ENCODE measurements at places on chromosomes 1 and 21.

DNA sequence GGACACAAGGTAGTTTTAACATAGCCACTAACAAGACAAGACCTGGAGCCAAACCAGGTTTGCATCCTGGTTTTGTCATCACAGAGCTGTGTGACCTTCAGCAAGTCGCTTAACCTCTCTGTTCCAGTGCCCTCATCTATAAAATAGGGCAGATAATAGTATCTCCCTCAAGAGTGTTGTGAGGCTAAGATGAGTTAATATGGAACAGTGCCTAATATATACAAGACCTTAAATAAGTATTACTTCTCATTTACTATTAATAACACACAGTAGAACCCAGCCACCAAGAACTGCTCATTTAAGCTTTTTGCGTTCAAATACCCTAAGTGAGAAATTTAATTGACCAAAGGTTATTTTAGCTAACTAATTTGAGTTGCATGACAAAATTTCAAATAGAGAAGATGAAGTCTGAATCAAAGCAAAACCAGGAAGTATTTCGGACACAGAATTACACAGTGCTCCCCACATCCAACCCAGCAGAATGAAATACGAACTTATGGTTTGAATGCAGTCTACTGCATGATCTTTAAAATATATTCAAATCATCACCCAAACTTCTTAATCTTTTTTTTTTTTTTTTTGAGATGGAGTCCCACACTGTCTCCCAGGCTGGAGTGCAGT, 123.9 kb upstream of the KRTAP19-8 start:
- no peak for DNase-seq

GRCh38 chr1:56825436-56825835, 6.2 kb upstream of the FYB2 start:
- DNase-seq = no peak

- DNase-seq = no peak
Observed at GRCh38 chr1:58898739-58899586, 115.1 kb upstream of the JUN start.

GRCh38 chr1:113217447-113218208, 144.6 kb downstream of the LRIG2 start:
- DNase-seq = no peak

GRCh38 chr1:51729824-51730301, 113.0 kb downstream of the OSBPL9 start:
- no peak for DNase-seq

GRCh38 chr1:198889101-198889500, 250.3 kb downstream of the PTPRC start:
- DNase-seq = no peak

GRCh38 chr1:48668339-48668738, 108.4 kb downstream of the BEND5 start:
- no peak for DNase-seq

- no peak for DNase-seq
Observed at GRCh38 chr21:39217356-39218081, 34.3 kb upstream of the PSMG1 start.

DNA sequence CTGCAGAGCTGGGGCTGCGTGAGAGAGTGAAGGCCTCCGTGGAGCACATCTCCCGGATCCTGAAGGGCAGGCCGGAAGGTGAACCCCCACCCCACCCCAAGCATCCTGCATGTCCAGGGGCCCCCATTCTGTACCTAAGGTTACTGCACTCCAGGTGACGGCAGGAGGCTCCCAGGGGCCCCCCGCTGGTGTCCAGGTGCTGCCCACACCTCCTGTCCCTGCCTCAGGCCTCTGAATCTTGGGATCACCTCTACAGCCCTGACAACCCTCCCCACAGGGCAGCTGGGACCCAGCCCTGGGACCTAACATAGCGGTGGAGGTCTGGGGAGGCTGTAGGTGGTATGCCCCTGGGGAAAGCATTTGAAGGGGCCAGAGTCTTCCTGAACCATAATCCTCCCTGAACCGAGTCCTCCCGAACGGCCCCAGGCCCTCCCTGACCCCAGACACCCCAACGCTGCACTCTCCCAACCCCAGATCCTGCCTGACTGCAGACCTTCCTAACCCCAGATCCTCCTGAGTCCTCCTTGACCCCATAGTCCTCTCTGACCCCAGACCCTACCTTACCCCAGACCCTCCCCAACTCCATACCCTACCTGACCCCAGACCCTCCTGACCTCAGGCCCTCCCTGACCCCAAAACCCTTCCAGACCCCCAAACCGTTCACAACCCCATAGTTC, 33.5 kb downstream of the TRIM11 start:
- no peak for DNase-seq

- DNase-seq = no peak
Observed at GRCh38 chr1:115744646-115745275, 23.8 kb downstream of the CASQ2 start.

- no peak for DNase-seq
Observed at GRCh38 chr21:33505833-33506232, 14.3 kb upstream of the DNAJC28 start.

DNA sequence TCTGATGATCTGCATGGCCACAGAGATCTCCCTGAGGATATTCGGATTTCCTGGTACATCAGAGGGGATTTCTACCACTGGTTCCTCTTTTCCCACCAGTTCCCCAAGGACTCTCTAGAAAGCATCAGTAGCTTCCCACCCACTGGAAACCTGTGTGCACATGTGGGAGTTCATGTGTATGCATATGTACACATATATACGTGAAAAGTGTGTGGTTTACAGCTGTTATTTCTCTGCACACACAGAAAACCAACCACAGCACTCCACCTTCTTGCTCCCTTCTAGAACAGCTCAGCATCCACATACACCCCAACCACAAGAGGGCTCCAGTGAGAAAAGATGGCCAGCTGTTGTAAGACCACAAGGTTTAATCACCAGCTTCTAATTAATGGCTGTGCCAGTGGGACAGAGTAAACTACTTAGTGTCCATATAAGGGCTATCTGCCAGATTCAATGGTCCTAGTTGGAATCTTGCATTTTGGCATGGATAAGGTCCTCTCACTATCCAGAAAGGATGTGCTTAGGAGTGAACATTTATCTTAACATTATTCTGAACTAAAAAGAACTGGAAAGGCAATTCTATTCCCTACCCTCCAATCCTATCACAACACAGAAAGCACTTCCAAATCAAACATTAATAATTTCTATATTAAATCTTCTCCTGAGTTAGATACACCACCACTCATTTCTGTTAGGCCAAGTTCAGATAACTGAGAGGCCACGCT, 24.1 kb downstream of the GPR3 start:
- DNase-seq = no peak
